ENCODE measurements at places on chromosomes 5 and 9.

DNA sequence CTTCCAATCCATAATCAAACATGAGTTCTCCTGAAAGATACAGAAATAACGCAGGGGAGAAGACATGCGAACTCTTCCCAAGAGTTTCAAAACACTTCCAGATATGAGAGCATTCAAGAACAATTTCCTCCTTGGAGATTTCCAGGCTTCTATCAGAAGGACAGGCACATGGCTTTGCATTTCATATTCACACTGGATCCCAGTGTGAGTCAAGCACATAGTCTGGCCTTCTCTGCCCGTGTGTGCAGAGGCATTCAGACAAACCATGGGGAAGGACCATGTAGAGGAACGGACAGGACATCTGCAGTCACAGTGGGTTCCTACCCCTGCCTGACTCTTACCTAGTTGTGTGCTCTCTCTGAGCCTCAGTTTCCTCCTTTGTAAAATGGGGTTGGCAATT, 384.5 kb downstream of the NTRK2 start:
- DNase-seq: no peak

GRCh38 chr9:4397917-4398316, 92.4 kb upstream of the SLC1A1 start:
- DNase-seq: no peak

GRCh38 chr5:160169326-160169725, 50.1 kb upstream of the PWWP2A start:
- DNase-seq: no peak

DNA sequence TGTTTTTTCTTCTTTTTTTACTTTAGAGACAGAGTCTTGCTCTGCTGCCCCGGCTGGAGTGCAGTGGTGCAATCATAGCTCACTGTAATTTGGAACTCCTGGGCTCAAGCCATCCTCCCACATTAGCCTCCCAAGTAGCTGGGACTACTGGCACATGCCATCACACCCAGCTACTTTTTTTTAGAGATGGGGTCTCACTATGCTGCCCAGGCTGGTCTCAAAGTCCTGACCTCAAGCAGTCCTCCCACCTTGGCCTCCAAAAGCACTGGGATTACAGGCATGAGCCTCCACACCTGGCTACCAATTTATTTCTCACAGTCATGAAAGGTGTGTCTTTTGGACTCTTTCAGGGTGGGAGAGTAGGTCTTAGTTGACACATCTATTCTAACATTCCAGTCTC, 83.0 kb upstream of the FAM120A start:
- no peak for DNase-seq

- DNase-seq: no peak
Measured at GRCh38 chr9:87894998-87895625, 12.4 kb downstream of the SPATA31E1 start.

DNA sequence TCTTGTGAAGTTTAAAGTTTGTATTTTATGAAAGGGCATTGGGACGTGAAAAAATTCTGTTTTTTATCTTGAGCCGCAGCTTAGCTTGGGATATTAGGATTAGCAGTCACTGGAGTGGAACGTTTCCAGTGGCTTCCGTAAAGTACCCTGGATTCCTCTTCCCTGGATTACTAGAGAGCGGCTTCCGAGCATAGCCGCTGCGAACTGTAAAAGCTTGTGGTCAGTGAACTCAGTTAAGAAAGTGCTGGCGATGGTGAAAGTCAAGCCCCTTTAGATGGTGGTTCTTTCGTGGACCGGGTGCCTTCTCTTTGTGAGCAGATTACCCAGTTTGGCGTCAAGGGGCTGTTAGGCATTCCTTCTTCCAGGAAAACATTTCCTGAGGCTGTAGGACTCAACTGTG, 168.1 kb downstream of the KDM4C start:
- DNase-seq: no peak

- DNase-seq: no peak
Measured at GRCh38 chr9:105445203-105445881, 2.5 kb upstream of the FSD1L start.

DNA sequence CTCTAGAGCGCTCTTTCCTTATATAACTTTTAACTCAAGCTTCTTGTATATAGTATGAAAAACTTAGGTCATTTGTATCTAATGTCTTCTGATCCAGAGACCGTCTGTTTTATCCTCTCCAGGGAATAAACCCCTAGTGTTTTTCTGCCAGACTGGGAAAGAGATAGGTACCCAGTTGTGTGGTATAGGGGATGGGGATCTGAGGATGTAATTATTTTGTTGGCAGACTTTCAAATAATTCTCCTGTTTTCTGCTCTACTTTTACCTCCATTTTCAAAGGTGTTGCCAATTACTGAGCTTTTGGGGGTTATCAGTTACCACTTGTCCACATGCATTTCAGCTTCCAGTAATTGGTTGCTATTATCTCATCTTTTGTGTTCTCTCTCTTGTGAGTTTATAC, 17.9 kb downstream of the CCDC171 start:
- DNase-seq: no peak

GRCh38 chr5:90709323-90710155, 150.9 kb downstream of the ADGRV1 start:
- DNase-seq: peak; percentile 3

DNA sequence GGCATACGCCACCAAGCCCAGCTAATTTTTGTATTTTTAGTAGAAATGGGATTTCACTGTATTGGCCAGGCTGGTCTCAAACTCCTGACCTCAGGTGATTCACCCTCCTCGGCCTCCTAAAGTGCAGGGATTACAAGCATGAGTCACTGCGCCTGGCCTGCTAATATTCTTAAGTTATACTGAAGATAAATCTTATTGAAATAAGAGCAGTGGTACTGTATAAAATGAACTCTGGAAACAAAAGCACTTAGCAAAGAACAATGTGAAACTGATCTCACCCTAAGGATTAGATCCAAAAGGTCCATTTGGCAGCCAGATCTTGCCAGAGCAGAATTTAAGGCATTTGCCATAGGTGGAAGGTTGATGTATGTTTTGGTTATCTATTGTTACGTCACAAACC, 27.1 kb downstream of the CYSTM1 start:
- DNase-seq: no peak

GRCh38 chr5:89313804-89314588, 431.0 kb upstream of the MEF2C start:
- DNase-seq: no peak

GRCh38 chr9:87238545-87238944, 259.1 kb upstream of the DAPK1 start:
- no peak for DNase-seq

- no peak for DNase-seq
Measured at GRCh38 chr5:73336366-73336765, 112.2 kb downstream of the FOXD1 start.

- DNase-seq: no peak
Measured at GRCh38 chr5:180491496-180491895, 2.7 kb upstream of the CNOT6 start.

DNA sequence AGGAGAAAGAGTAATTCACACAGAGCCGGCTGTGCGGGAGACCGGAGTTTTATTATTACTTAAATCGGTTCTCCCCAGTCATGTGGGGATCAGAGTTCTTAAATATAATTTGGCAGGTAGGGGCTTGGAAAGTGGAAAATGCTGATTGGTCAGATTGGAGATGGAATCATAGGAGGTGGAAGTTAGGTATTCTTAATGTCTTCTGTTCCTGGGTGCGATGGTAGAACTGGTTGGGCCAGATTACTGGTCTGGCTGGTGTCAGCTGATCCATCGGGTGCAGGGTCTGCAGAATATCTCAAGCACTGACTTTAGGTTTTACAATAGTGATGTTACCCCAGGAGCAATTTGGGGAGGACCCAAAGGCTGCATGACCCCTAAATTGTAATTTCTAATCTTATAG, 4.6 kb upstream of the CERCAM start:
- no peak for DNase-seq

DNA sequence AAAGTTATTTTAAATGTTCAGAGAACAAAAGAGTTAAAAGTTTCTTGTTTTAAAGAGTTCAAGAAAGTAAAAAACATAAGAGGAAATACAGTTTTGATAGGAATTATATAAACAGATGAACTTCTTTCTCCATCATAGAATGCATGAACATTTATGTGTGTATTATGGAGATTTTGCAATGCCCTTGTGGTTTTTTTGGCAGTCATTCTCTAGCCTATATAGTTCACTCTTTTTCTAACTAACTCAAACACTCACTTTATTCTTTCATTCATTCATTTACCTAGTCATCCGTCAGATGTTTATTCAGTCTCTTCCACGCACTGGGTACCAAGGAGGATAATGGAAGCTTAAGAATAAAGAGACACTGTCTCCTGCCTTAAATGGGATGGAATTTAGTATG, 195.9 kb upstream of the VLDLR start:
- no peak for DNase-seq

DNA sequence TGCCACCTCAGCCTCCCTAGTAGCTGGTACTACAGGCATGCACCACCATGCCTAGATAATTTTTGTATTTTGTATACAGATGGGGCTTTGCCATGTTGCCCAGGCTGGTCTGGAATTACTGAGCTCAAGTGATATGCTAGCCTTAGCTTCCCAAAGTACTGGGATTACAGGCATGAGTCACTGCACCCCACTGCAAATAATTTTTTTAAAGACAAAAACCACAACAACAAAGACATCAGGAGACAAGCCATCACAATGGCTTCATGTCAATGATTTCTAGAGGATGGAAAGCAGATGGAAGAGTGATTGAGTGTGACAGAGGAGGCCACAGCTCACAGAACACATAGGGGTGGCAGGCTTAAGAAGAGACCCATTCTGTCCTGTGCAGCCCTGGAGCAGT, 97.9 kb upstream of the PCSK1 start:
- DNase-seq: no peak

DNA sequence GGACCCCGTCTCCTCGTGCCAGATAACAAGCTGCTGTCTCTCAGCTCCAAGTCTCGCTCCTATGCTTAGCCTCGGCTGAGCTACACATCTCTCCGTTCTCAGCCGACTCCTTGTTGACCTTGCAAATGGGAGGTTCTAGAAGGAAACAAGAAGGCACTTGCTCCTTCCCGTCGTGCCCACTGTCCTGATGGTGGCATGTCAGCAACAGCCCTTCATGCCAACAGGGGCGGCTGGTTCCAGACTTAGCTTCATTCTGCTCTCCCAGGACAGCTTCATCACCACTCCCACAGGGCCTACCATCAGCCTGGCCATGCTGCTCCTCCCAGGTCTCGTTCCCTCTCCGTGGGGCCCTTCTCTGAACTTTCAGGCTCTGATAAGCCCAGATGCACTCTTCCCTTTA, 13.0 kb upstream of the RASGEF1C start:
- DNase-seq: no peak

DNA sequence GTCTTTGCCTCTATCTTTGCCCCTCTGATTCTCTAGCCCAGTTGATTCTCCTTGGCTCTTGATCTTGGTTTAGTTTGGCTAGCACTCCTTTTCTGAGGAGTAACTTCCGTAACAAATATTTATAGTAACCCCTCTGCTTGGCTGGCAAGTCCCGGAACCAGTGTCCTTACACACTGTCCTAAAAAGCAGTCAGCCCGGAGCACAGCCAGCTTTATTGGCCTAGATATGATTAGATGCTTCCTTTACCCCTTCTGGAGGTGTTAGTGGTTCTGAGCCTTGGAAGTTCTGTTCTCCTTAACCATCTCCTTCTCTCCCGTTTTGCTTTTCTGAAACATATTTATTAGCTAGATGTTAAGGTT, 17.0 kb upstream of the MSMP start:
- no peak for DNase-seq

DNA sequence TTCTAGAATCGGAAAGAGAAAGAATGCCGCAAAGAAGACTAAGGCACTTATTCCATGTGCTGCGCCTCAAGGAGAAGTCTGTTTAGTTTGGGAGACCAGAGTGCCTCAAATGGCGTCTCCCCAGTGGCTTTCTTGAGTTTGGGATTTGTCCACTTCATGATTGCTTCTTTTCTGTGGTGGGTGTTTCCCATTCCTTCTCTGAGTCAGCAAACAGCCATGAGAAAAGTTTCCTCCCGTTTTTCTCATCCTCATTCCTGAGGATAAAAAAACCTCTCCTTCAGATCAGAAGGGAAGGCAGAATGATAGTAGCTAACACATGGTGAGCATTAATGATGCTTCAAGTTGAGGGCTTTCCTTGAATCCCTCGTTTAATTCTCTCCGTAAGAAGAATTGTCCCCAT, 275.9 kb upstream of the WWC1 start:
- no peak for DNase-seq

Data from iPS DF 19.7 (cell line).